Activated CD4-positive, alpha-beta T cell treated with anti-CD3 and anti-CD28 coated beads for 1 hour (primary cell): ENCODE measurements at places on chromosomes 16 and 17.

- no peak for DNase-seq
These were observed 8.6 kb upstream of the VAC14 start for GRCh38 chr16:70809392-70810060.

DNA sequence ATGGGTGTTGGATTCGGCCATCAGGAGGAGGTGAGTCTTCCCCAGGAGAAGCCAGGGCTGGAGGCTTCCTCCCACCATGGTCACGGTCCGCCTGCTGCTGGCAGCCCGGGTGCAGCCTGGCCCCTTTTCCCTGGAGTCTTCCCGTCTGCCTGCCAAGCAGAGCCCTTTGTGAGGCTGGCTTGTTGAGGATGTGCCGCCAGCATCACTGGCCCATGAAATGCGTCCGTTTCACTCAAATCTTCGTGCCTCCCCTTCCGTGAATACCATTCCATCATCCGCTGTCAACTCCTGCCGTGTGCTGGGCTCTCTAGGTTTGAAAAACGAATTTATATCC lies 9.6 kb downstream of the VPS4A start:
- no peak for DNase-seq

DNA sequence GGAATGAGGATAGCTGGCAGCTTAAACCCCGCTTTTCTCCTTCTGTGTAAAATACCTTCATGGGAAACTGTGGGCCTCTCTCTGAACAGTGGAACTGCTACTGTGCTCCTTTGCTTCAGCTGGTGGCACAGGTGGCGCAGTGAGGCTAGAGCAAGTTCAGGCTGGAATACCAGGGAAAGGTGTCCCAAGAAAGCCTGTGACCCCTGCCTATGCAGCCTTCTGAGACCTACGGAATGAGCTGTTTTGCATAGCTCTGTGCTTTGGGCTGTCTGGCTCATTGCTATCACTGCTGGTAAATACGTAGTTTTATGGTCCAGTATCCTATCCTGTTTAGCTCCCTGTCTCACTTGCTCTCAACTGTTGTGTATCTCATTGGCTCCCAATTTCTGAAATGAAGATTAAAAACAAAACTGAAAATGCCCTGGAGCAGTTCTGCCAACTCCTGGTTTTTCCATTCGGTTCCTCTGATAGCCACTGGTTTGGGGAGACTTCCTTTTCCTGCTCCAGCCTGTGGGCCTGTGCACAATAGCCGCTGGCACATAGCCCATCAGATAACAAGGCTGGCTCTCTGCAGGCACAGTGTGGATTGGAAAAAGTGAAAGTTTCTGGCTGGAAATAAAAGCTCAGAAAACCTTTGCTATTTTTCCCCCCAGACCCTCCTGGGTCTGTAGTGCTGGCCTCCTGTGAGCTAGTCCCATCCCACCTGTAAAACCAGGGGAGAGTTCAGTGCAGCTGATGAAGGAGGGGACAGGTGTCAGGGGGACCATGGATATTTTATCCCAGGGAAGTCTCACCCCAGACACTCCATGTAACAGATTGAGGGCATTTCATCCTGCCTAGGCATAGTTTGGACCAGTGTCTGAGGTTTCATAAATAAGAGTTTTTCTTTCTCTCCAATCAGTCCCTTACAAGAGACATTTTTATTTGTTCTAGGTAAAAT lies 24.0 kb downstream of the LIMD2 start:
- DNase-seq, result no peak

DNA sequence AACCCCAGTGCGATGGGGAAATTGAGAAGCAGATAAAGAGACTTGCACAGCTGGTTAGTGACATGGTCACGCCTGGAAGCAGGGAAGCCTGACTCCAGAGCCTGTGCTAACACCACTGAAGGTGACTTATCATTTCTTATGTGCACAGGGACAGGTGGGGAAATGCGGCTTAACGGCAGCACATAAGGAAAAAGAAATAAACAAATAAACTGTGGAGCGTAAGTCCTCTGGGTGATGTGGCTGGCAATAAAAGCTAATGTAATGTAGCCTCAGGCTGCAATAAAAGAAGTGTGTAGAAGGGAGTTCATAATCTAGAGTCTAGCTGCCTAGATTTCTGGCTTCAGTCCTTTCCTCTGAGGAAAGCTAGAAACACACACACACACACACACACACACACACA lies 10.6 kb downstream of the CDH11 start:
- DNase-seq, result no peak

DNA sequence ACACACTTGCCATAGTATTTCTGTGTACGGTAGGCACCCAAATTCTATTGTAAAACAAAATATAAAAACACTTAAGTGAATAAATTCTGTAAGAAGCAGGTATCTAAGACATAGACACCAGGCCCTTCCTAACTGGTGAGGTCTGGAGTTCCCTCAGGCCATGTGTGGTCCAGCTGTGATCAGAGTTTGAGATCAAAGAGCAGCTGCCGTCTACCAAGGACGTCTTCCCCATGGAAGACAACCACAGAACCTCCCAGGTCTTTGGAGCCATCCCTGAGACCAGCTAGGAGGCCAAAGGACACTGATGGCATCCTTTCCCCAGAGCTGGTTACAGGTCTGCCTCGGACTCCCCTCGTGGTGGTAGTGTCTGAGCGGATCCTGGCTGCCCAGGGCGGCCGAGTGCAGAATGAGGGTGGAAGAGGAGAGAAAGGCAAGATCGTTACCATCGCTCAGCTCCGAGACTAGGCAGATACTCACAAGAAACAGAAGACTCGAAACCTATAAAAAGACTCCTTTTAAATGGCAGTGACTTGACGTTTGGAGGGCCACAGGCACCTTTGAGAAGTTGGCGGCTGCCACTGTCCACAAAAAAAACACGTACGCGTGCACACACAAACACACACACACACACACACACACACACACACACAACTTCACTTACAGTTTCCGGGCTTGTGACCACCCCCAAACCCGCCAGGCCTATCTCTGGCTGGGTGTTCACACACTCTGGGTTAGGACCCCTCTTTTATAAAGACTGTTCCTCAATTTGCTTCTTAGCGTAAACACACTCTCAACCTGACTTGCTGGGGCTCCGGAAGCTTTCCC lies 7.5 kb downstream of the TIMP2 start:
- no peak for DNase-seq

DNA sequence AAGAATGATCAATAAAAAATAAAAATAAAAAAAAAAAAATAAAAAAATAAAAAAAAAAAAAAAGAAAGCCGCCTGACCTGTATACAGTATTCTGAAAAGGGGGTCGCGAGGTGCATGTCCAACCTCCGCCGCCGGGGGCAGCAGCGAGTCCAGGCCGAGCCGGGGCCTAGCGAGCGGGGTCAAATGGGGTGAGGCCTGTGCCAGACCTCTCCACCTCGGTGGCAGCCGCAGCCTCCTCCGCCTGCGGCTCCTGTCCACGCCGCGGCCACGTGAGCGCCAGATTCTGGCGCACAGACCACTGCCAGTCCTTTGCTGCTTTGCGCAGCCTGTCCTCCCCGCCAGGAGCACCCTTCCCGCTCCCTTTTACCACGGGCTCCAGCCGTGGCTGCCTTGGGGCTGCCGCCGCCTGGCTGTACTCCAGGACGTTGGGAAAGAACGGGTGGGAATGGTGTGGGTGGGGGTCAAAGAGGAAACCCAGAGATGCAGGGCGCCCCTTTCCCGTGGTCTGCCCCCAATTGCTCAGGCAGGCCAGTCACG lies 2.4 kb upstream of the BCKDK start:
- DNase-seq, result peak; percentile 64

GRCh38 chr17:64787255-64787920 lies 125.3 kb upstream of the SMURF2 start:
- DNase-seq, result no peak

GRCh38 chr17:55436224-55437158 lies 14.9 kb upstream of the MMD start:
- no peak for DNase-seq

GRCh38 chr16:89738072-89738377 lies 16.7 kb downstream of the ZNF276 start:
- DNase-seq, result no peak

- DNase-seq, result no peak
These were observed 832 bp upstream of the SRRM2 start for GRCh38 chr16:2751577-2752034.

- no peak for DNase-seq
These were observed 25.3 kb downstream of the NARF start for GRCh38 chr17:82483836-82484235.

DNA sequence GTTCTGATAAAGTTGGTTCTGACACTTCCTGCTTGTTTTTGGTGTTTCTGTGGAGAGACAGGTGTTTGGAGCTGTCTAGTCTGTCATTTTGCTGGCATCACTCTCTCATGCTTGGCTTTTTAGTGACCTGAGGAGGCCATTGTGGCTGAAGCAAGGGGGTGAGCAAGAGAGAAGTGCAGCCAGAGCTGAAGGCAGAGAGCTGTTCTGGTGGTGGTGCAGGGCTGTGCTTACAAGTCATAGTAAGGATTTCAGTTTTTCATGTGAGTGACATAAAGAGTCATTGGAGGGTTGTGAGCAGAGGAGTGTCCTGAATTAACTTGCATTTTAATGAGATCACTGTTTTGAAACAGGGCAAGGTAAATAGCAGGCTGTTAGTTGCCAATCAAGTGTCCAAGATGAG lies 97.5 kb downstream of the CHD9 start:
- DNase-seq, result no peak

GRCh38 chr17:35745246-35745645 lies 7.8 kb downstream of the GAS2L2 start:
- DNase-seq, result no peak

DNA sequence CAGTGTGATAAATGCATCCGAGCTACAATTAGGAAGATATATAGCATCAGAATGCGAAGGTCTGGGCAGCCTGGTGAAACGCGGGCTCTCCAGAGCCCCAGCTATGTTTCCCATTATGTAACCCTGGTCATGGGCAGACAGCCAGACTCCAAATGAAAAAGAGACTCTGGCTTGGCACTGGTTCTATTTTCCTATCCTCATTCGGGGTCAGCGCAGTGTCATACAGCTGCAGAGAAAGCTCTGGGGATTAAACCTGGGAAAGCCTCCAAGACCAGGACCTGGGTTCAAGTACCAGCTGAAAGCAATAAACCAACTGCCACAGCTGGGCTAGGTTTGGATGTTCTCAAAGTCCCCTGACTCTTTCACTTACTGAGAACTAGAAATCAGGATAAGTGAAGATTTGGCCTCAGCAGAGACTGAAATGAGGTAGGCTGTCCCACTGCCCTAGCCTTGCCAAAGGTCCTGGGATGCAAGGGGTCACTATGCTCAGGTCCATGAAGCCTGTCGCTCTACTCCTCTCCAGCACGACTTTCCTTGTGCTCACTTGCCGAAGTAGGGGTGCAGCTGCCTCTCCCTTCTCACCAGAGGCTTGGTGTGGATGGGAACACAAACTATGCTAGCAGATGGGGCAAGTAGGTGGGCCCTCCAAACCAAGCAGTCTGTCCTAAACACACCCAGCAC lies 123.8 kb downstream of the SMG6 start:
- DNase-seq, result no peak

- DNase-seq, result no peak
These were observed 10.9 kb downstream of the CLUH start for GRCh38 chr17:2700491-2701141.

GRCh38 chr17:2368359-2368758 lies 31.1 kb downstream of the SGSM2 start:
- no peak for DNase-seq

- no peak for DNase-seq
These were observed 187.5 kb upstream of the CDH11 start for GRCh38 chr16:65309354-65309753.

DNA sequence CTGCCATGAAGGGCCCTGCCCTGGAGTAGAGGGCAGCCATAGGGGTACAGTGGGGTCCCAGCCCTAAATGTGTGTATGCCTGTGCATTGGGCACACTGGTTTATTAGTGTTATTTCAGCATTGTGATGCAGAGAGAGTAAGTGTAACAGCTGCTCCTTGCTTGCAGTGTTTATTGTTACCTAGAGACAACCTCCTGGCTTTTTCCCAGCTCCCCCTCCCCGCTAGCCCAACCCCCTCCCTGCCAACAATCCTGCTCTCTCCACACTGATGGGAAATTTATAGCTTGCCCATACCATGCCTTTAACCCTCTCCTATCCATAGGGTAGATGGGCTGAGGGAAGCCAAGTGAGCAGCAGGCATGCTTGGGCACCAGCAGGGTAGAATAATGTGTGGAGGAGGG lies 51.3 kb downstream of the NEUROD2 start:
- no peak for DNase-seq

DNA sequence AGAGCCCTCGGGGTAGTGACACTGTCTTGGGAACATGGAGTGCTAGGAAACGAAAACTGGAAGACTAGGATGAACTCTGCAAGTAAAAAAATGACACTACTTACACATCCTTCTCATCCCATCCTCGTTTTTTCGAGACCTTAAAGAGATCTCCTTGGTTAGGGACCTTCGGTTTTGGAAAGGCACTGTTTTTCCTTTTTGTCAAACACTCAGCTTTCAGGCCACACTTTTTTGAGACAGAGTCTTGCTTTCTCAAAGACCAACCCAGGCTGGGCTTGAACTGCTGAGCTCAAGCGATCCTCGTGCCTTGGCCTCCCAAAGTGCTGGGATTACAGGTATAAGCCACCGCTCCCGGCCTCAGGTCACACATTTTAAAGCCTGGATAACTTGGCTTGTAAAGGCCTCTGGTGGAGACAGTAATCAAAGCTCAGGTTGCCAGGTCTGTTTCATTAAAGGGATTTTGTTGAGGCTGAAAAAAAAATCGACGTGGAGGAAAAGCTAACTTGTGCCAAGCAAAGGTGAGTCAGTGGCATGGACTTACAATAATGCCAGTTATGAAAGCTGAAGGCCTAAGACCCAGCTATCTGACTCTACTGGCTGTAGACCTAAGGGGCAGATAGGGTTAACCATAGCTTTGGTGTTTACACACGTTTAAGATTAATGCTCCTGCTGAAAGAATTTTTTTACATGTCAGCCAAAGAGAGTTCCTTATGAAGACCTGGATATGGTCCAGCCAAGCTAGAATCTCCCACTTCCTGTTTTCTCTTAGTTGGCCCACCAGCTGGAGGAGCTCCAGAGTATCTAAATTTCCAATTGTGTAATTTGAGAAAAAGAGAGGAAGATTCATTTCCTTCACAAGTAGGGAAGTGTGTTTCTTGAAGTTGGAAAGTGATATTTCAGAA lies 823 bp downstream of the NBR1 start:
- DNase-seq, result no peak

GRCh38 chr16:57906382-57907316 lies 64.3 kb downstream of the CNGB1 start:
- no peak for DNase-seq

GRCh38 chr17:83126275-83126811 lies 46.9 kb downstream of the METRNL start:
- DNase-seq, result no peak

DNA sequence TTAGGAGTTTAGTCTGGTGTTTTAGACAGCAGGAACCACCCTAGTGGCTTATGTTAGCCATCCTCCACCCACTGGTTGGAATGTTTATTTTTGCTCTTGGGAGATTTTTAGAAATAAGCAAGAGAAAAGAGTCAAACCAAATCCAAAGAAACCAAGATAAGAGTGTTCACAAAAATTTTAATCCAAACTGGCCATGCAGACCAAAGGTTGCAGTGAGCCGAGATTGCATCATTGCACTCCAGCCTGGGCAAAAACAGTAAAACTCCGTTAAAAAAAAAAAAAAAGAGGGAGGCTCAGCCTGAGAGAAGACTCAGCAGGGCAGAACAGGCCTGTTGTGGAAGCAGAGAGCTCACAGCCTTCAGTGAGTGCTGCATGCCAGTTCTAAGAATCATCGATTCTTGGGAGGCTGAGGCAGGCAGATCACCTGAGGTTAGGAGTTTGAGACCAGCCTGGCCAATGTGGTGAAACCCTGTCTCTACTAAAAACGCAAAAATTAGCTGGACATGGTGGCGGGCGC lies 12.2 kb upstream of the C16orf54 start:
- no peak for DNase-seq
